ENCODE measurements at places on chromosomes 5 and 9.

DNA sequence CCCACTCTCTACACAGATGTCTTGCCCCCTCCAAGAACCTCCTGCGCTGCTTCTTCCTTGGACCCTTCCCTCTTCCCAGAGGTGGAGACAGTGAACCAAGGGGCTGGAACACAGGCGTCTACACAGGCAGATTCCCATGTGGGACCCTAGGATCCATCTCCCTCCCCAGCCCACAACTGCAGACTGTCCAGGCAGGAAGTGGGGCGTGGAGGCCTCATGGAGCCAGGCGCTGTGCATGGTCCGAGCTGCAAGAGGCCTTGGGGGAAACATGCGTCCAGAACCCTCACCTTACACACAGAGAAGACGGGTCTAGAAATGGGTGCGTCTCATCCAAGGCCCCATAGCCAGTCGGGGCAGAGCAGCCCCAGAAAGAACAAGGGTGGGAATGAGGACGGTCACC, 117.5 kb downstream of the VAV2 start:
- DNase-seq, result no peak

DNA sequence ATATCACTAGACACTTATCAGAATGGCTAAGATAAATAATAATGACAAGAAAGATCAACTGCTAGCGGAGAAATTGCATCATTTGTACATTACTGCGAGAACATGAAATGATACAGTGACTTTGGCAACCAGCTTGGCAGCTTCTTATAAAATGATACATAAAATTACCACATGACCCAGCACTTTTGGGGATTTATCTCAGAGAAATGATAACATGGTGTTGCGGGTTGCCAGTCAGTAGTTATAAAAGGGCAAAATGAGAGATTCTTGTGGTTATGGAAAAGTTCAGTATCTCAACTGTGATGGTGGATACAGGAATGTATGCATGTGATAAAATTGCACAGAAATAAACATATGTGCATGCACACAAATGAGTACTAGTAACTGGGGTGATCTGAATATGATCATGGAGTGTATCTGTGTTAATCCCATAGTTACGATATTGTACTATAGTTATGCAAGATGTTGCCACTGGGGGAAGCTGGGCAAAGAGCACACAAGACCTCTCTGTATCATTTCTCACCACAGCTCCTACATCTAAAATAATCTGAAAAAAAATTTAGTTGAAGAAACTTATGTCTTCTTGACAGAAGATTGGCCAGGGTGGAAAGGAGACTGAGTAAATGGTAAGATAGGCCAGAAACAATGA, 128.9 kb downstream of the NXNL2 start:
- no peak for DNase-seq

DNA sequence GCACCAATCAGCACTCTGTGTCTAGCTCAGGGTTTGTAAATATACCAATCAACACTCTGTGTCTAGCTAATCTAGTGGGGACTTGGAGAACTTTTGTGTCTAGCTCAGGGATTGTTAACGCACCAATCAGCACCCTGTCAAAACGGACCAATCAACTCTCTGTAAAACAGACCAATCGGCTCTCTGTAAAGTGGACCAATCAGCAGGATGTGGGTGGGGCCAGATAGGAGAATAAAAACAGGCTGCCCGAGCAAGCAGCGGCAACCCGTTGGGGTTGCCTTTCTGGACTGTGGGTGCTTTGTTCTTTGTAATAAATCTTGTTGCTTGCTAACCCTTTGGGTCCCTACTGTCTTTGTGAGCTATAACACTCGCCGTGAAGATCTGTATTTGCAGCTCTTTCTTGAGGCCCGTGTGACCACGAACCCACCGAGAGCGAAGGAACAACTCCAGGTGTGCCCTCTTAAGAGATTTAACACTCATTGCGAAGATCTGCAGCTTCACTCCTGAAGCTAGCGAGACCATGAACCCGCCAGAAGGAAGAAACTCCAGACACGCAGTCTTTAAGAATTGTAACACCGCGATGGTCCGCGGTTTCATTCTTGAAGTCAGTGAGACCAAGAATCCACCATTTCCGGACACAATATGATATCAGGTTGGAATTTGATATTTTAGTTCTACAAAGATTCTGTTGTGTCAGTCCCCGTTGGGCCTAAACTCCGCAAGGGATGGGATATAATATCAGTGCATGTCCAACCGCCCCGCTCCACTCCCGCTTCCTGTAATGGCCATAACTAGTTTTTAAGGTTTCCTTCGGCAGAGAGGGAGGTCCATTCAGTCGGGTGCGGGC, 740 bp upstream of the TRMT10B start:
- no peak for DNase-seq

DNA sequence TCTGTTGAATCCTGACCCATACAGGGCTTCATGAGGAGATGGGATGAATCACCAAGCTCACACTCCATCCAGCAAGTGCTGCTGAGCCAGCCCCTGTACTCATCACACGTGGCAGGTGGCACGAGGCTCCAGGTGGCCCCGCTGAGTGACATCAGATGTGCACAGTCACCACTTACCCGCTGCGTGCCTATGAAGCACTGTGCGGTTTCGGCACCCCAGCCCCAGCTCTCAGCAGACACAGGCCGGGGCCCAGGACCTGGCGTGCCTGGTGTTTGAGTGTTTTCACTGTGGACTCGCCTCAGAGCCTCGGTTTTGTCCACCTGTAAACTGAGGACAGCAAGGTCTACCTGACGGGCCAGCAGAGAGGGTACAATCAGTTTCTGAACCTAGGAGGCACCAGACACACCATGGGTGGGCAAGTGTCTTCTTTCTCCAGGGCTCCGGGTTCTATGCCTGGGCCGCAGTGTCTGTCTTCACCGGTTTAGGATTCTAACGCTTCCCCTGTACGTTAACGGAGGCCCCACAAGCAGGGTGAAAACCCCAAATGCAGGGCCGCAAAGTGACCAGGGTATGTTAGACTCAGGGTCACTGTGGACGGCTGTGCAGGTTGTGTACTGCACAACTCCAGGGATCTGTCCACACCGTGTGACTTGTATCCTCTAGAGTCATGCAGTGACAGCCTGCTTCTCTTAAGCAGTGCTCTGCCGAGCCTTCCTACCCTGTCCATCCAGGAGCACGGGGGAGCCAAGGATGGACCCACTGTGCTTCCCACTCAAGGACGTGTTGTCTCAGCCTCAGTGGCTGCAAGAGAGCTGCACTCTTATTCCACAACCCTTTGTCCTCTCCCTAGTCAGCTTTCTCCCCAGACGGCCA, 44.3 kb upstream of the COL5A1 start:
- no peak for DNase-seq

GRCh38 chr9:18404434-18405029, 69.4 kb upstream of the ADAMTSL1 start:
- no peak for DNase-seq
